Stimulated activated CD8-positive, alpha-beta memory T cell treated with anti-CD3 and anti-CD28 coated beads, Interleukin-7, amount 100 ng/mL, for 48 hours (primary cell): ENCODE measurements at places on chromosomes 4 and X.

GRCh38 chrX:140503714-140504351, 1.0 kb downstream of the SOX3 start:
- DNase-seq: no peak

DNA sequence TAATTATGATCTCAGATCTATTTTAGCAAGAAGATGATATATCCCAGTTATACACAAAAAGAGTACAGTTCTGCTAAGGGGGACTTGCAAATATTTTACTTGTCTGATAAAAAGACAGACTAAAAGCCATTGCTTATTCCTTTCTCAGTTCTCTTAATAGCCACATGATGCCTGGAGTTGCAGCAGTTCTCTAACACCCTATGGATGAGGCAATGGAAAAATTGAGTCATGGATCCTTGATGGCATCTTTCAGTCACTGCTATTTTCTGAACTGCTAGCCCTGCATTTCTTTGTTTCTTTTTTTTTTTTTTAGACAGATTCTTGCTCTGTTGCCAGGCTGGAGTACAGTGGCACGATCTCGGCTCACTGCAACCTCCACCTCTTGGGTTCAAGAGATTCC, 1956.7 kb downstream of the C4orf33 start:
- no peak for DNase-seq

DNA sequence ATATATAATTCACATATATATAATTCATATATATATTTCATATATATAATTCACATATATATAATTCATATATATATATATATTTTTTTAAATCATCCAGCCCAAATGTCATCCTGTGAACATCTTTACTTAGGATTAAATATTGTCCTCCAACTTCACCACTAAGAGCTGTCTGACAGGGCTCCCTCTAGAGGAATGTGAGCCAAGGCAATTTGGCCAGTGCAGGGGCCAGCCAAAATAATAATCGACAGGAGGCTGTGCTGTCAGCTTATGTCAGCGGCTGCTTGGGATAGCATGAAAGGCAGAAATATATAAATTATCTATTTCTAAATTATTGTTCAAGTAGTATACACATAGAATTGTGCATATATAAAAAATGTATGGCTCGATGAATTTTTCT, 29.5 kb downstream of the EGFL6 start:
- DNase-seq: no peak

GRCh38 chr4:56651056-56651350, 30.1 kb downstream of the HOPX start:
- DNase-seq: no peak

- DNase-seq: no peak
Observed at GRCh38 chr4:75107755-75108612, 175.1 kb downstream of the PARM1 start.

- DNase-seq: no peak
Observed at GRCh38 chrX:40821780-40822179, 86.4 kb upstream of the MED14 start.
